ENCODE measurements at places on chromosomes 11 and 22. TPM values are rescaled to one million over a fixed set of nuclear protein-coding genes. Genes with fewer than 3 reads are reported as not detected.
A peak's percentile ranks its signal among the peaks of the same experiment; 100 is the strongest.

KCNJ4 gene
- 89.0 TPM for total RNA-seq

SULT4A1 gene
- total RNA-seq, result 0.42 TPM

- H3K27me3 ChIP-seq, result no peaks in the 10 kb centered on the region
- no peak overlapping the region for H3K4me3 ChIP-seq
- no peak for DNase-seq
- no peaks in the 10 kb centered on the region for H3K36me3 ChIP-seq
Measured at GRCh38 chr22:30408388-30409102, 11.7 kb downstream of the SEC14L2 start.

PARVG gene
- total RNA-seq, result 1.1 TPM

KRTAP5-9 gene
- total RNA-seq, result not detected

GRCh38 chr11:12174477-12175143 lies 64.2 kb downstream of the MICAL2 start:
- no peaks in the 10 kb centered on the region for H3K36me3 ChIP-seq
- no peak overlapping the region for H3K27ac ChIP-seq
- no peaks in the 10 kb centered on the region for H3K27me3 ChIP-seq

- H3K36me3 ChIP-seq, result no peaks in the 10 kb centered on the region
- H3K27ac ChIP-seq, result no peak overlapping the region
- DNase-seq, result no peak
- H3K4me1 ChIP-seq, result peaks cover 36% of the 10 kb centered on the region
- no peak overlapping the region for H3K4me3 ChIP-seq
- H3K27me3 ChIP-seq, result peaks cover 53% of the 10 kb centered on the region
Measured at GRCh38 chr11:124874571-124875255, 9.5 kb downstream of the ROBO3 start.

DNA sequence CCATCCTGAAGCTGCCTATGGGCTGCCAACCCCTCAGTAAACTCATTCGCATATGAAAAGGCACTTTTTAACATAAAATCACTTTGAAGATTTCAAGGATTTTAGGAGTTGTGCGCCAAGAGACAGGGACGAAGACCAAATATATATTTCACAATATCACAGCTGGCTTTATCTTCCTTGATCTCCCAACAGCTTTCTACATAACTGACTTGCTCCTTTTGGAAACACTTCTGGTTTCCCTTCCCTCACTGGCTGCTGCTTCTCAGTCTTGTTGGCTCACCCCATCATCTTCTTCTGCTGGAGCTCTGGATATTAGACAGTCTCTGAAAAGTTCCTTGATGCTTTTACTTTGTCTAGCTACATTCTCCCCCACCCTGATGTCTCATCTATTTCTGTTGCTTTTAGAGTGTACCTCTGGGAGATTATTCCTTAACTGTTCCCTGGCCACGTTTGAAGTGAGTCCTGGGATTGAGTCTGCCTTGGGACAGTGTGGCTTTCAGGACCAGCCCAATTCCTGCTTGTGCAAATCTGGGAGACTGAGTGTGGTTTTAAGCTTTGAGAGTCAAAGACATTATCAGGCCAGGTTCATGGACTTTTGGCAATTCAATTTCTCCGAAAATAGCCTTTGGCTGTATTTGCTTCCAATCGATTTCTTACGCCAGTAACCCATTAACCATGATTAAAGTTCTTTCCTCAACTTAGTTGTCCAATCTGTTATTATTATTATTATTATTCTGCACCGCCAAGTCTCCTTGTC lies 30.9 kb upstream of the NNMT start:
- H3K4me3 ChIP-seq, result no peak overlapping the region
- DNase-seq, result no peak
- H3K27ac ChIP-seq, result no peak overlapping the region
- no peaks in the 10 kb centered on the region for H3K36me3 ChIP-seq
- H3K4me1 ChIP-seq, result peaks cover 17% of the 10 kb centered on the region

- H3K27ac ChIP-seq, result peak overlapping the region; percentile 16
- no peaks in the 10 kb centered on the region for H3K27me3 ChIP-seq
- peaks cover 20% of the 10 kb centered on the region for H3K36me3 ChIP-seq
- peaks cover 9% of the 10 kb centered on the region for H3K4me1 ChIP-seq
Measured at GRCh38 chr22:31271026-31271425, 21.3 kb downstream of the PIK3IP1 start.

DNA sequence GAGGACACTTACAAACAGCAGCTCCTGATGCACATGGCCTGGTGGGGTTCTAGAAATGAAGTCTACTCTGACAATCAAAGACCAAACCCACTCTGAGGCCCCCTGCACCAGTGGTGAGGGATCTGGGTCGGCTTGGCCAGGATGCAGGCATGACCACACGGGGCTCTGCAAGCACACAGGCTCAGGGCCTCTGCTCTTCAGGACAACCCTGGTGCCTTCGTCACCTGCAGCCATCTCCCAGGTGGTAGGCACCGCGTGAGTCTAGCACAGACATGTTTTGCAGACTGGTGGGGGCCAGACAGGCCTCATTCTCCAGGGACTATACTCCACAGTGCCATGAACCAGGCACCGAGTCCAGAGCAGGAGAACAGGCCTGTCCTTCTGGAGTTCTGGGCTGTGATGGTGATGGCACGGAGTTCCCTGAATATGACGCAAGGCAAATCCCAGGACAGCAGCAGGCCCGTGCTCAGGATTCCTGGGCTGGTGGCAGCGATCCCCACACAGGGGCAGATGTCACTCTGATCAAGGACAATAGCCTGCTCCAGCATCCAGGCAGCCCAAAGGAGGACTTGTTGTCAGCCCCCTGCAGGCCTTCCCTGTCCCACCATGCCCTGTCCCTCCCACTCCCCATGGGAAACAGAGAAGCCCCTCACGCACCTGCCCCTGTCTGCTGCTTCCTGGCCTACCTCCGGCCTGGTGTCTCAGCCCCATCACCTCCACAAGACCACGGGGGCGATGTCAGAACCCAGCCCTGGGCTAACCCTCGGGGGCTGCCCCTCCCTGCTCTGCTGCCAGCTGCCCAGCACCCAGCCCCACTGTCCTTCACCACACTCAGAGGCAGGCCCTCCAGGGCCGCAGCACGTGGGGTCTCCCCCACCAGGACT lies 36.1 kb downstream of the GNB1L start:
- DNase-seq, result no peak
- H3K4me3 ChIP-seq, result no peak overlapping the region
- no peaks in the 10 kb centered on the region for H3K27me3 ChIP-seq
- no peaks in the 10 kb centered on the region for H3K4me1 ChIP-seq

KCNK7 gene
- 0.22 TPM for total RNA-seq

DNA sequence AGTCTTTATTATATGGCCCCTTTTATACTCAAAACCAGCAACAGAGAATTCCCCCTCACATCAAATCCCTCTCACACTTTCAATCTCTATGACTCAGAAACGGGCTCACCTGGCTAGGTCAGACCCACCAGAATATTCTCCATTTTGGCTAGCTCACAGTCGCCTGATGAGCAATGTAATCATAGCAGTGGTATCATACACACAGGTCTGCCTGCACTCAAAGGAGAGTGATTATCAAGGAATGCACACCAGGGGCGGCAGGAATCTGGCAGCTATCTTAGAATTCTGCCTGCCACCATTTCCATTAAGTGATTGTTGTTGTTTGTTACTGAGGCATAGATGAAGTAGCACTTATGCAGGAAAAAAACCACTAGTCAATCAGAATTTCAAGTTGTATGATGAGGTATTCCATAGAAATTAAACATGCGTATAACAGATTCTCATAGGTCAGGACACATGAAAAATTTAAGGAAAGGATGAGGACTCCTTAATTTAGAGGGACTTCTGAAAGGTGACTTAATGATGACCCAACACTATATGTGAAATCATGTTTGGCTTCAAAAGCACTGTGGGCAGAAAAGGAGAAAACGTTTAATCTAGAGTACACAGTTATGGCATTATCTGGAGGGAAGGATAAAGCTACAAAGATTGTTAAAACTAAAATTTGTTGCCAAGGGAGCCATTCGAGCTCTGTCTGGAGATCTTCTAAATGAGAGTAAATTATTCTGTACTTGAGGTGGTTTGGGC lies 185.8 kb upstream of the DDI1 start:
- H3K27ac ChIP-seq, result no peak overlapping the region
- H3K4me1 ChIP-seq, result no peaks in the 10 kb centered on the region
- H3K4me3 ChIP-seq, result no peak overlapping the region
- H3K27me3 ChIP-seq, result no peaks in the 10 kb centered on the region

DNA sequence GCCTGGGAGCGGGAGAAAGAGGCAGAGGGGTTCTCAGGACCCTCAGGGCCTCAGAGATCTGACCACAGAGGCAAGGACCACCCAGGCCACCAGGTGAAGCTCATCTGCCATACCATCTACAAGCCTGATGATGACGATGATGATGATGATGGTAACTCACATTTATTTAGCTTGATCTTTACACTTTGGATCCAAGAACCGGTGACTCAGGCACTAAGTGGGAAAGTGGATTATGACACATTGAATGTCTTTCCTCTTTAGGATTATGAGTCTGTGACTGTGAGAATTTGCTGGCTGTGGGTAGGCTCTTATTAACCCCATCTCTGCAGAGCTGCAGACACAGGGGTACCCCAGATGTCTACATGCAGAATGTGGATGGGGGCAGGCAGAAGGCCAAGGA lies 110.3 kb downstream of the DSCAML1 start:
- H3K27ac ChIP-seq, result no peak overlapping the region
- H3K4me1 ChIP-seq, result peaks cover 10% of the 10 kb centered on the region
- H3K36me3 ChIP-seq, result no peaks in the 10 kb centered on the region
- no peak for DNase-seq

- DNase-seq, result no peak
- no peak overlapping the region for H3K4me3 ChIP-seq
Measured at GRCh38 chr11:34459507-34460162, 20.9 kb downstream of the CAT start.

GRCh38 chr22:17678817-17679385 lies 40.3 kb downstream of the BCL2L13 start:
- no peak overlapping the region for H3K4me3 ChIP-seq
- no peak overlapping the region for H3K27ac ChIP-seq
- no peaks in the 10 kb centered on the region for H3K27me3 ChIP-seq
- H3K4me1 ChIP-seq, result no peaks in the 10 kb centered on the region
- H3K36me3 ChIP-seq, result no peaks in the 10 kb centered on the region
- no peak for DNase-seq

DNA sequence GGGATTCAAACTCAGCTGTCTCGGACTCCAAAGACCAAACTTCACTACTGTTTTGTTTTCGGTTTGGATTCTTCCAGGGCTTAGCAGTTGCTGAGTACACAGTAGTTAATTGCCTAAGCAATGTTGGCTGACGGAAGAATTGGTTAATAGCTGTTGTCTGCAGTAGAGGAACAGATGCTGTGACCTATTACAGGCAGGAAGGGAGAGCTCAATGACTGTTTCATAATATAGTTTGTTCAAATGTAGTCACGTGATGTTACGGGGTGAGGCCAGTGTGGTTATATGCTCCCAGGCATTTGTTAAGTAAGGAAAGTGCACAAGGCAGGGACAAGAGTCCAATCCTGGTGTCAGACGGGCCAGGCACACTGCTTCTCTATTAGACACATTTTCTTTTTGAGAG lies 222.6 kb upstream of the CCDC90B start:
- no peak overlapping the region for H3K4me3 ChIP-seq
- no peak overlapping the region for H3K27ac ChIP-seq
- no peaks in the 10 kb centered on the region for H3K36me3 ChIP-seq

- peaks cover 99% of the 10 kb centered on the region for H3K36me3 ChIP-seq
- no peak for DNase-seq
- no peaks in the 10 kb centered on the region for H3K4me1 ChIP-seq
- H3K27ac ChIP-seq, result no peak overlapping the region
Measured at GRCh38 chr22:43975041-43975440, 19.8 kb downstream of the SAMM50 start.

- no peaks in the 10 kb centered on the region for H3K27me3 ChIP-seq
- no peak overlapping the region for H3K4me3 ChIP-seq
- H3K4me1 ChIP-seq, result peaks cover 43% of the 10 kb centered on the region
Measured at GRCh38 chr11:76791861-76792260, 8.7 kb downstream of the TSKU start.

CYP2D6 gene
- not detected for total RNA-seq

DNA sequence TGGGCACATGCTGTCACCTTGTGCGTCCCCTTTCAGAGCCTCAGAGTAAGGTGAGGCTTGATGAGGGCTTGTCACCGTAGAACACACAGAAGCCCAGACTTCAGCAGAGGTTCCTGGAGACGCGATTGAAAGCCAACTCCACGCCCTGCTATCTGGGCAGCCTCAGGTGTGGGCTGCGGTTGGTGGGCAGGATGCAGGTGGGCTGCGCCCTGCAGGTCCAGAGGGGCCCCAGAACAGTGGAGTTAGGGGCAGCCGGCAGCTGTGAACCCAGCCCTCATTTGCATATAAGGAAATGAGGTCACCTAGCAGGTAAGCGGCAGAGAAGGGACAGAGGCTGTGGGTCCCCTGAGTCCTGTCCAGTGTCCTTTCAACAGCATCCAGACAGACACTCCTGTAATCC lies 15.4 kb downstream of the PHLDA2 start:
- no peak overlapping the region for H3K4me3 ChIP-seq
- H3K4me1 ChIP-seq, result peaks cover 4% of the 10 kb centered on the region
- DNase-seq, result no peak
- peak overlapping the region; percentile 76 for H3K27ac ChIP-seq

PRG3 gene
- not detected for total RNA-seq

DNA sequence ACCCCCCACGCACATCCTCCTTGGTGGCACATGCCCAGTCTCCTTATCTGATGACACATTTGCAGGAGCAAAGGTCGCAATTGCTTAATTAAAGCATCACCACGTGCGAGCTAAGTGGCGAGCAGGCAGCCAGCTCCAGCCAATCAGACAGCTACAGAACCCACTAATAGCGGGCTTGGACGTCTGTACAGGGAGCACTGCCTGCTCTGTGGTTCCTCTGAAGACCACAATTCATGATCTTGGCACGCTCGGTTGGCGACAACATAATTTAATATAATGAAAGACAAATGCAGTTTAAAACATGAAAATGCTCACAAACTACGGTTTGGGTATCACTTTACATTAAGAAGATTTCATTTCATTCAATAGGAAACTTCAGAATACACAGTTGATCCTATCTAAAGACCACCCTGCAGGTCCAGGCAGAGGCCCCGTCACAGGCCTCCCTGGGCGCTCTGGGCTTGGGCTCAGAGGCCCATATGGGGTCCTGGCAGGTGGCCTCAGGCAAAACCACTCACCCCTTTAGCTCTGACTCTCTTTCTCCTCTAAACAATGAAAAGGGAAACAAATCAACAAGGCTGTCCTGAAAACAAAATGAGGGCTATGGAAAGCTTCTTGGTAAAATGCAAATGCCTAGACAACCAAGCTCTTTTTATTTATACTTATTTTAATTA lies 10.4 kb downstream of the PACSIN2 start:
- H3K4me3 ChIP-seq, result no peak overlapping the region
- no peak for DNase-seq
- peaks cover 52% of the 10 kb centered on the region for H3K4me1 ChIP-seq
- H3K27ac ChIP-seq, result no peak overlapping the region

MPZL2 gene
- total RNA-seq, result 11.8 TPM

GRCh38 chr11:20002312-20003216 lies 157.7 kb downstream of the DBX1 start:
- H3K4me1 ChIP-seq, result peaks cover 37% of the 10 kb centered on the region
- DNase-seq, result no peak
- no peaks in the 10 kb centered on the region for H3K36me3 ChIP-seq
- no peak overlapping the region for H3K4me3 ChIP-seq
- H3K27ac ChIP-seq, result peak overlapping the region; percentile 45
- H3K27me3 ChIP-seq, result no peaks in the 10 kb centered on the region
